Activated T-helper 9 cell treated with anti-CD3 and anti-CD28 coated beads, Interleukin-2, amount 50 U/mL, for 16 hours (primary cell): ENCODE measurements at places on chromosomes 2 and 18.

DNA sequence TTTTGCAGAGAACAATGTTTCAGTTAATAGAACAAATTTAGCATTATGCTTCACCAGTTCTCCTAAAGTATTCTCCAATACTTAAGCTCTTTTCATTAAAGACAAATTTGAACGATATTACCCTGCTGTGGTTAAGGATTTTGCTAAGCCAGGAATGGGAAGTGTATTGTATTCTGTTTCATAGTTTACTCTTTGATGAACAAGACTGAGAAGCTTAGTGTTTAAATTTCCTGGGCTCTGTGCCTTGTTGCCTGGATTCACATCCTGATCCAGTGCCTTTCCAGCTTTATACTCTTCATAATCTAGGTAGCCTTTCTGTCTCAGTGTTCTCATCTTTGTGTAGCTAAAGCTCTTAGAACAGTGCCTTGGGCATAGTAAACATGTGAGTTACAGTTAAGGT, 58.6 kb upstream of the GLS start:
- DNase-seq = no peak

DNA sequence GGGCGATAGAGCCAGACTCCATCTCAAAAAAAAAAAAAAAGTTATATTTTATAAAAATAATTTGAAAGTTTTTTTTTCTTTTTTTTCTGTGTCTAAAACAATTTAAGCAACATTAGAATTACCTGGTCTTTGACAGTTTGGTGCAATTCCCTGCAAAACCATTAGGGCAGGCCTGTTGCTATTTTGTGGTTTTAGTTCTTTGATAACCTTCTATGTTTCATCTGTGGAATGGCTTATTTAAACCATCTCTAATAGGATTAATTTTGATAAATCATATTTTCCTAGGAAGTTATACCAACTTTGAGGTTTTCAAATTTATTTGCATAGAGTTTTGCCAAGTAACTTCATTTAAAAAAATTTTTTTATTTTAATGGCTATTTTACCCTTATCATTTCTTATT, 141.2 kb upstream of the TWIST2 start:
- no peak for DNase-seq

DNA sequence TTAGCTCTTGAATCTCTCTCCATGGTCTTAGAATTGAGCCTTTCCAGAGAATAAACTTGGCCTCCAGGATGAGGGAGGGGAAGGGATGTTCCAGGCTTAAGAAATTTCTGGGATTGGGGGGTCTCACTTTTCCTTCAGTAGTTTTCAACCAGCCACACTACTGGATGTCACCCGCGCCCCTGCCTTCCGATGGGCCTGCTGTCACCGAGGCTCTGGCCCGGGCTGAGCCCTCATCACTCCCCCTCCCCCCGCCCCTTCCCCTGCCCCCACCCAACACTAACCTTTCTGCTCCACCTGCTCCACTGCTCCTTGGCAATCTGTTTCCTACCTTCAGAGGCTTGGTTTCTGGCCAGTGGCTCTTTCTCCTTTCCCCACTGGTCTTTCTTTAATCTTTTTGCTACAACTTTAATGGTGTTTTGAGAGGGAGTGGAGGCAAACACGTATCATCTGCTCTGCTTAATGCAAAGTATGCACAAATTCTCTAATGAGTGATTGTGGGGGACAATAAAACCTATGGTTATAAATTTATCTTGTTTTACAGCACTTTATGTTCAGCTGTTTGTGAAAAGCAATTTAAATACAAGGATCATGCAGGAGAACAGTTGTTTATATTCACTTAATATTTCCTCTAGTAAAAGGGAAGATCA, 155.1 kb downstream of the WDSUB1 start:
- DNase-seq = no peak

DNA sequence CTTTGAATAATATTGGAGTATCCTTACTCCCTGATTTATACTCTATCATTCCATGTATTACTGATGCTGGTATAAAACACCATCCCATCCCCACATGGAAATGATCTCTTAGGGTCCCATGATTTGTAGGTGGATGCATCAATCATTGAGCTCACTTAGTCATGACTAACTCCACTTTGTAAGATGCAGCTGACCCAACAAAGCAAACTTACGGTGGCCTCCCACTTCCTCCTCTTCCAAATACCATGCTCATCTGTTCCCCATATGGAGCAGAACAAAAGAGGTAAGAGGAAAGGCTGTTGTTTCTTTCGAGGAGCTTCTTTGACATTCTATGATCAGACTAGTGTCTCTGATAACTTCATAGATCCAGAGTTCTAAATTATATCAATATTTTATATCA, 640.2 kb upstream of the SLC39A10 start:
- DNase-seq = no peak
